ENCODE measurements at places on chromosomes 1 and 21.

DNA sequence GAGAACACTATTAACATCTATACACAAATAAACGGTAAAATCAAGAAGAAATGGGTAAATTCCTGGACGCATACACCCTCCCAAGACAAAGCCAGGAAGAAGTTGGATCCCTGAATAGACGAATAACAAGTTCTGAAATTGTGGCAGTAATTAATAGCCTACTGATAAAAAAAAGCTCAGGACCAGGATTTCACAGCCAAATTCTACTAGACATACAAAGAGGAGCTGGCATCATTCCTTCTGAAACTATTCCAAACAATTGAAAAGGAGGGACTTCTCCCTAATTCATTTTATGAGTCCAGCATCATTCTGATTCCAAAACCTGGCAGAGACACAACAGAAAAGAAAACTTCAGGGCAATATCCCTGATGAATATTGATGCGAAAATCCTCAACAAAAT lies 70.7 kb upstream of the FMO3 start:
- no peak for DNase-seq

- no peak for DNase-seq
These were observed 115.4 kb upstream of the HOOK1 start for GRCh38 chr1:59699227-59699847.

DNA sequence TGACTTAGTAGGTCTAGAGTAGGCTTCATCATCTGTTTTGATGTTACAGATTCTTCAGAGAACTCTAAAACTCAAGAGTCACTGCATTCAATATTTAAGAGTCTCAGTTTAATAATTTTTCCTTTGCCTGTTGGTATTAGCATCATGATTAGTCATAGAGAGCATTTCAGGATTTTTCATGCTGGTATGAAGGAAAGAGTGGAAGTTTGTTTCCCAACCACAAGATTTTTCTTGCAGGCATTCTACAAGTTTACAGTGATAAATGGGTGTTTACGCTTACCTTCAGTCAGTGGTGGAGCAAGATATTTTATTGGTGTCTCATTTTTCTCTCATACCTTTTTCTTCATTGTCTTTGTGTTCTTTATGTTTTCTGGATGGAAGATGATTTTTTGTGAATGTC lies 58.4 kb upstream of the MYOCOS start:
- DNase-seq: no peak

DNA sequence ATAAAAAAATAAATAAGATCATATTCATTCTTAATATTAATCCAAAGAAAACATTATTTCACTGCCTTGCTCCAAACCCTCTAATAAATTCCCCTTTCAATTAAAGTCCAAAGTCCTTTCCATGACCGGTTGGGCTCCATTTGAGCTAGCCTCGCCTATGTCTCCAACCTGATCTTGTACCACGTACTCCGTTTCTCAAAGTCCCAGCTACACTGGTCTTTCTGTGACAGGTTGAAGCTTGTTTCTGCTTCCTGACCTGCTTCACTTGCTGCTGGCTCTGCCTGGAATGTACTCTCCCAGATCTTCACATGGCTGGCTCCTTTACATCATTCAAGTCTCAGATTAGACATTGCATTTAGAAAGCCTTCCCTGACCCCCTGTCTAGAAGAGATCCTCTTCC lies 16.4 kb downstream of the RPL5 start:
- no peak for DNase-seq

- no peak for DNase-seq
These were observed 464.8 kb upstream of the BRINP3 start for GRCh38 chr1:190942475-190942874.

Data from activated effector memory CD4-positive, alpha-beta T cell treated with anti-CD3 and anti-CD28 coated beads, Interleukin-2, amount 50 U/mL, for 16 hours (primary cell).